ENCODE measurements at places on chromosomes 16 and 17.

DNA sequence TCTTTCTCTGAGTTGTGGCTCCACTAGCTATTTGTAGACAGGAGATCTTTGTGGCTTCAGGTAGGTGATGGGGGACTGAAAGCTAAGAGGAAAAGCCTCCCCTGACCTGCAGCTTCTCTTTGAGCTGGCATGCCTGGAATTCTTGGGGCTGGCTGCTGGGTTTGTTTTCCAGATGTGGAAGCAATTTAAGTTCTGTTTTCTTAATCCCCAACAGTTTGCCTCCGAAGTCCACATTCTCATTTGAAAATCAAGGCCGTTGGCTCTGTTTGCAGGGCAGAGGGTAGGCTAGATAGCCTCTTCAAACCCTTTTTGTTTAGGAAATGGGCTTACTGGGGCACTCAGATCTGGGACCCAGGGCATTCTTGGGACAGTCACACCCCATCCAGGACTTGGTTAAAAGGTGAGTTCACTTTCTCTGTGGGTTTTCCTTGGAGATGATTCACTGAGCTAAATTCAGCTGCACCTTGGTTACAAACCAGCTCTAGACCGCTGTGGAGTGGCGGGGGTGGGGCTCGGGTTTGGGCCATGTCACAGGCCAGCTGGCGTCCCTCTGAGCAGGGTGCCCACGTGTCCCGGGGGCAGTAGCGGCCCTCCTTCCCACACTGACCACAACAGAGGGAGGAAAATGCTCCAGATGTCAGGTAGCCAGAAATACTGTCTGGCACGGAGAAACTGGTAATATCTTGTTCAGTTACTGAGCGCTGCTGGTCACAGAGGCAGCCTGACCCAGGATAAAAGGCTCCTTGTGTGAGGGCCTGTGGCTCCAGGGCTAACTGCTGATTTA, 108.5 kb downstream of the RAB11FIP4 start:
- DNase-seq = no peak

DNA sequence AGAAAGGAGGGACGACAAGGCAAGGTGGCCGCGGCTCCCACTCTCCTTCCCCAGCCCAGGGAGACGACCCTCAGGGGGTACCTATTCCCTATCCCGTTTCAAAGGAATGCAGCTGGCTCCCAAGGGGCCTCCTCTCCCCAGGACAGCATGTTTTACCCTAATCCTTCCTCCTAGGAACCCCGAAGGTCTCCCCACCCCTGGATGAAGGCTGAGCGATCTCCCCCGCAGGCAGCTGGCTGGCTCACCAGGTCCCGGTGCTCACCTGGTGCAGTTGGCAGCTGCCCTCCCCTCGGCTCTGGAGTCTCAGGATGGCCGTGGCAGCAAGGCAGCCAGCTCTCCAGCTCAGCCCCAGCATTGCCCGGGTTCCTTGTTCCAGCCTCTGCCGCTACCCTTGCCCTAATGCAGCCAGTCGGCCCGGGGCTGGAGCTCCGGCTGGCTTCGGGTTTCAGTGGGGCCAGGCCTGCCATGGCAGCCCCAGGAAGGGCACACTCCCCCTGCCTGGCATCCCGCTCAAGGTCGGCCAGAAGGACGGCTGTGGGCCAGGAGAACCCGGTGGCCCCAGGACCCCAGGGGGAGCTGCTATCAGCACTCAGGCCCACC, 4.6 kb downstream of the CLUH start:
- DNase-seq = no peak

DNA sequence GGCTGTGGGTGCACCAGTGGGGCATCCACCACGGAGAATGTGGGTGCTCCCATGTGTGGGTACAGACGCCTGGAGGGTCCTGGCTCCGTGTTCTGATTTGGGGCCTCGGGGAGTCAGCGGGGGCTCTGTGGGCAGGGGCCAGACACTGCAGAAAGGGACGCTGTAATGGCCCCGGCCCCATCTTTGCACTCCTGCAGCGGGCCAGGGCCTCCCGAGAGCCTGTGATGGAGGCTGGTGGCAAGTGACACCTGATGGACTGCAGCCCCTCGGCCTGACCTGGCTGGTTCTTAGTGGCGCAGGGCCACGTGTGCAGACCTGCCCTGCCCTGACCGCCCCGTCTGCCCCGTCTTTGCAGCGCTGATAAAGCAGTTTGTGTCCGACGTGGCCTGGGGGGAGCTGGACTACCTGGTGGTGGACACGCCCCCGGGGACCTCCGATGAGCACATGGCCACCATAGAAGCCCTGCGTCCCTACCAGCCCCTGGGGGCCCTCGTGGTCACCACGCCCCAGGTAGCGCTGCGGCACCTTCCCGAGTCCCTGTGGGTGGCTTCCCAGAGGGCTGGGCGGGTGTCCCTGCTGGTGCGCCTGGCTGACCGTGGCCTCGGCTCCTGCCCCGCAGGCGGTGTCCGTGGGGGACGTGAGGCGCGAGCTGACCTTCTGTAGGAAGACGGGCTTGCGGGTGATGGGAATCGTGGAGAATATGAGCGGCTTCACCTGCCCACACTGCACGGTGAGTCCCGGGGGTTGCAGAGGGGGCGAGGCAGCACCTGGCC, 4.7 kb downstream of the NUBP2 start:
- DNase-seq = no peak

DNA sequence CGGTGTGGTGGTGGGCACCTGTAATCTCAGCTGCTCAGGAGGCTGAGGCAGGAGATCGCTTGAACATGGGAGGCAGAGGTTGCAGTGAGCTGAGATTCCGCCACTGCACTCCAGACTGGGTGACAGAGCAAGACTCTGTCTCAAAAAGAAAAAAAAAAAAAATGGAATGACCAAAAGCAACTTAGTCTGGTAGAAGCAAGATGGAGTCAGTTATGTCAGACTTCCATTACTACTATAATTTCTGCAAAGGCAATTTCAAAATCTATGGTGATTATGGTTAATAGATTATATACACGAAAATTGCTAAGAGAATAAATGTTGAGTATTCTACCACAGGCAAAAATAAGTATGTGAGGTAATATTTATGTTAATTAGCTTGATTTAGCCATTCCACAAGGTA, 32.3 kb downstream of the NOL11 start:
- no peak for DNase-seq

Measured in activated CD8-positive, alpha-beta memory T cell treated with anti-CD3 and anti-CD28 coated beads for 1 hour (primary cell).